ENCODE measurements at places on chromosomes 16 and 17. TPM values are rescaled to one million over a fixed set of nuclear protein-coding genes. Genes with fewer than 3 reads are reported as not detected.
A peak's percentile ranks its signal among the peaks of the same experiment; 100 is the strongest.

DOK4 gene
- 22.0 TPM for total RNA-seq

ABCC11 gene
- under 0.01 TPM for total RNA-seq

SRL gene
- total RNA-seq: under 0.01 TPM

NPIPA2 gene
- not detected for total RNA-seq

HOXB4 gene
- total RNA-seq: 1.9 TPM

NGFR gene
- 0.18 TPM for total RNA-seq

SLC5A10 gene
- total RNA-seq: not detected

SEPTIN1 gene
- not detected for total RNA-seq

PLLP gene
- total RNA-seq: not detected

NPTX1 gene
- 23.3 TPM for total RNA-seq

GRIN2C gene
- total RNA-seq: not detected

C16orf46 gene
- under 0.01 TPM for total RNA-seq

KRTAP1-1 gene
- total RNA-seq: 0.83 TPM

ACSM2B gene
- not detected for total RNA-seq

ARHGAP44 gene
- total RNA-seq: 1.1 TPM

DNA sequence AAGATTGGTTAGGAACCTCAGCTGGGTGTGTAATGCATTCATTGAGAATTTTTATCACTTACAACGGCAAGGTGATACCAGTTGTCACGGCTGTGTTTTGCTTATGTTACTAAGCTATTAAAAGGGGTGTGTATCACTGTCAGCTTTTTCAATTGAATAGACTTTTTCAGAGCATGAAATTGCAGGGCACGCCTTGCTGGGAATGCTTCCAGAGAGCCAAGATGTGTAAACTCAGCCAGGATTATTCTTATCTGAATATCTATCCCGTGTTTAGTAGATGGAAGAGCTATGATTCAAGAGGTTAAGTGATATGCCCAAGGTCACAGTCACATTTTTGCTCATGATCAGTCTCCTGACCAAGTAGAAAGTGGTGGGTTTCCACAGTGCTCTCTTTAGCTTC lies 6.6 kb upstream of the TEKT3 start:
- H3K27ac ChIP-seq: no peak overlapping the region
- peaks cover 5% of the 10 kb centered on the region for H3K4me1 ChIP-seq
- no peak overlapping the region for H3K4me3 ChIP-seq
- H3K36me3 ChIP-seq: no peaks in the 10 kb centered on the region
- peaks cover 5% of the 10 kb centered on the region for H3K27me3 ChIP-seq
- peak; percentile 34 for DNase-seq

DNA sequence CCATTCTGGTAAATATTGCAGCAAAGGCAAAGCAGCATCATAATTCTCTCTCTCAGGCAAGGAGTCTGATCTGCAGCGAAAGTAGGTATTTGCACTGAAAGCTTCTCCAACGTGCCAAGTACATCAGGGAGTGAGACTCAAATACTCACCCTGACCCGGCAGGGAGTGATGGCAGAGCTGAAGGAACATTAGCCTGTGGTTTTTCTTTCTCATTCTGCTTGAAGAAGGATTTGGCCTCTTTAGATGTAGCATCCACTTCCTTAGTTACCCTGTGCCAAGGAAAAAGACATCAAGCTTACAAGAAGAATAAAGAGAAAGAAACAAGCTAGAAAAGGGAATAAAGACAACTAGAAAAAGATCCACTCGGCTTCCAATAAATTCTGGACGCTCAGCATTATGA lies 38.4 kb downstream of the CFDP1 start:
- peaks cover 7% of the 10 kb centered on the region for H3K4me1 ChIP-seq
- no peaks in the 10 kb centered on the region for H3K27me3 ChIP-seq
- no peak overlapping the region for H3K27ac ChIP-seq
- H3K36me3 ChIP-seq: peaks cover 16% of the 10 kb centered on the region

GRCh38 chr16:1351215-1351581 lies 480 bp downstream of the TSR3 start:
- no peak for DNase-seq
- H3K27ac ChIP-seq: peak overlapping the region; percentile 56
- no peaks in the 10 kb centered on the region for H3K27me3 ChIP-seq
- H3K4me3 ChIP-seq: peak overlapping the region; percentile 82
- H3K36me3 ChIP-seq: peaks cover 25% of the 10 kb centered on the region
- H3K4me1 ChIP-seq: peaks cover 9% of the 10 kb centered on the region

GRCh38 chr17:42883802-42884558 lies 16.6 kb upstream of the G6PC1 start:
- no peak overlapping the region for H3K4me3 ChIP-seq
- H3K4me1 ChIP-seq: peaks cover 2% of the 10 kb centered on the region

GRCh38 chr17:29010586-29010985 lies 4.8 kb upstream of the SEZ6 start:
- no peaks in the 10 kb centered on the region for H3K36me3 ChIP-seq
- DNase-seq: no peak
- H3K27ac ChIP-seq: no peak overlapping the region
- H3K4me3 ChIP-seq: no peak overlapping the region
- peaks cover 74% of the 10 kb centered on the region for H3K27me3 ChIP-seq

- H3K36me3 ChIP-seq: no peaks in the 10 kb centered on the region
- no peak overlapping the region for H3K27ac ChIP-seq
- H3K4me1 ChIP-seq: no peaks in the 10 kb centered on the region
- no peak overlapping the region for H3K4me3 ChIP-seq
Observed at GRCh38 chr17:46875849-46876352, 24.5 kb downstream of the WNT9B start.

GRCh38 chr17:41733348-41734138 lies 900 bp downstream of the HAP1 start:
- no peak for DNase-seq
- peaks cover 69% of the 10 kb centered on the region for H3K27me3 ChIP-seq
- H3K4me3 ChIP-seq: peak overlapping the region; percentile 35
- H3K36me3 ChIP-seq: no peaks in the 10 kb centered on the region
- no peak overlapping the region for H3K27ac ChIP-seq

- no peak for DNase-seq
- H3K36me3 ChIP-seq: no peaks in the 10 kb centered on the region
- H3K4me3 ChIP-seq: no peak overlapping the region
- H3K4me1 ChIP-seq: no peaks in the 10 kb centered on the region
Observed at GRCh38 chr17:53792451-53792850, 30.3 kb upstream of the KIF2B start.

DNA sequence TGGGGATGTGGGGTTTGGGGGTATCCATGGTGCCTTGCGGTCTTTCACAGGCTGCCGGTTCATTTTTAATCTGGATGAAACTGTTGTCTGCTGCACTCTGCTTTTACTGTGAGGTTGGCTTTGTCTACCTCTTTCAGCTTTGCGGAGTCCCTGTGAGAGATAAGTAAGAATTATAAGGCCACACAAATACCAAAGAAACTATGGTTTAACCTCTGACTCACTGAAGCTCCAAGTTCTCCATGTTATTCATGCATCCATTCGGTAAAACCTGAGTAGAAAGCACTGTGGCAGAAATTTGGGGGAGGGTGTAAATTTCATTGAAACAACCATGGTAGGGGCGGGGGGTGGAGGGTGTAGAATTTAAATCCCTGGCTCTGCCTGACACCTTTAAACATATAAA lies 30.5 kb downstream of the KIAA0753 start:
- H3K4me1 ChIP-seq: no peaks in the 10 kb centered on the region
- DNase-seq: peak; percentile 11
- peaks cover 44% of the 10 kb centered on the region for H3K36me3 ChIP-seq
- no peaks in the 10 kb centered on the region for H3K27me3 ChIP-seq

- no peaks in the 10 kb centered on the region for H3K27me3 ChIP-seq
- no peak for DNase-seq
- no peaks in the 10 kb centered on the region for H3K4me1 ChIP-seq
- no peaks in the 10 kb centered on the region for H3K36me3 ChIP-seq
Observed at GRCh38 chr17:9279893-9280292, 258.6 kb downstream of the NTN1 start.

DNA sequence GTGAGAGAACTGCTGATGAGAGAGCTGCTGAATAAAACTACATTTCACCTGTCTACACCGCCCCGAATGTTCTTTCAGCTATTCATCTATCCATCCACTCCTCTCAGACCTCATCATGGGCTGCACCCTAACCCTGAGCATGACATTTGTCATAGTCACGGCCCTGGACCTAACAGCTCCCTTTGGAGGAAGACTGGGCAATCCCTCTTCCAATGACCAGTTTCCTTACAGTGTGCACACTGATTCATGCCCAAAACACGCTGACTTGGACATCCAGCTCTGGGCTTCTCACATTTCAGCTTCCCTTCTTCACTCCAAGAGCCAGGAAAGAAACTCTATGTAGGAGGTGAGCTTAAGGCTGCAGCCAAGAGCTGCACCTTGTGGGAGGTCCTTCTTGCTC lies 41.8 kb upstream of the ARL4D start:
- 0 out of 2 replicates have a peak overlapping the region, but pooled peaks have one; percentile 5 for H3K27ac ChIP-seq
- peak; percentile 96 for DNase-seq
- no peaks in the 10 kb centered on the region for H3K27me3 ChIP-seq
- no peak overlapping the region for H3K4me3 ChIP-seq

DNA sequence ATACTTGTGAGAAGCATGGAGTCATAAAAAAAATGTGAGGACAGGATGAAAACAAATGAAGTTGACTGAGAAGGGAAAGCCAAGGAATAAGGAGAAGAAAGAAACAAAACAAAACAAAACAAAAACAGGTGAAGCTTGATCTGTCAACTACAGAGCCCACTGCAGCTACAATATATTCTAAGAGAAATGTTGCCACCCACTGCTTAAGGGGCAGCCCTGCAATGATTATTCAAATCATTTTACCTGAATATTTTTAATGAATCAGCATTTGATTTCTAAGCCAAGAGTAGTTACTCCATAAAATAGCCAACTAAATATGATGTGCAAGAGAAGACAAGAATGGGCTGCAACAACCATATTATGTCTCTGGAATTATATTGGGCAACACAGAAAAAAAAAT lies 252.0 kb upstream of the KIF2B start:
- DNase-seq: no peak
- H3K4me3 ChIP-seq: no peak overlapping the region
- H3K36me3 ChIP-seq: no peaks in the 10 kb centered on the region

DNA sequence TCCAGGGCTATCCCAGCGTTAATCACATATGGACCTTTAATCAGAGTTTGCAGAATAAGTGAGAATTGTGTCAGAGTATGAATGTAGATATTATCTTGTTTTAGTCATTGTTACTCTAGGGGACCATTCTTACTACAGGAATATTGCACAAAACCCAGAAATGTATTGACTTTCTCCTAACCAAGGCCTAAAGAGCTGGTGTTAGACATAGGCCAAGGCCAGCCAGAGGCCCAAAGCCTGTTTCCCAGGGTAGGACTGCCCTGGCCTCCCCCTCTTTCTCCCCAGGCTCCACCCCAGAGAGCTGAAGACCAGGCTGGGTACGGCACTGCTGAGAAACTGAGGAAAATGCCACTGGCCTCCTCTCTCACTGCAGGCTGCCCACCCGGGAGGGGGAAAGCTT lies 41.9 kb upstream of the MEOX1 start:
- H3K27ac ChIP-seq: no peak overlapping the region
- no peak overlapping the region for H3K4me3 ChIP-seq
- H3K4me1 ChIP-seq: peaks cover 5% of the 10 kb centered on the region
- DNase-seq: no peak

DNA sequence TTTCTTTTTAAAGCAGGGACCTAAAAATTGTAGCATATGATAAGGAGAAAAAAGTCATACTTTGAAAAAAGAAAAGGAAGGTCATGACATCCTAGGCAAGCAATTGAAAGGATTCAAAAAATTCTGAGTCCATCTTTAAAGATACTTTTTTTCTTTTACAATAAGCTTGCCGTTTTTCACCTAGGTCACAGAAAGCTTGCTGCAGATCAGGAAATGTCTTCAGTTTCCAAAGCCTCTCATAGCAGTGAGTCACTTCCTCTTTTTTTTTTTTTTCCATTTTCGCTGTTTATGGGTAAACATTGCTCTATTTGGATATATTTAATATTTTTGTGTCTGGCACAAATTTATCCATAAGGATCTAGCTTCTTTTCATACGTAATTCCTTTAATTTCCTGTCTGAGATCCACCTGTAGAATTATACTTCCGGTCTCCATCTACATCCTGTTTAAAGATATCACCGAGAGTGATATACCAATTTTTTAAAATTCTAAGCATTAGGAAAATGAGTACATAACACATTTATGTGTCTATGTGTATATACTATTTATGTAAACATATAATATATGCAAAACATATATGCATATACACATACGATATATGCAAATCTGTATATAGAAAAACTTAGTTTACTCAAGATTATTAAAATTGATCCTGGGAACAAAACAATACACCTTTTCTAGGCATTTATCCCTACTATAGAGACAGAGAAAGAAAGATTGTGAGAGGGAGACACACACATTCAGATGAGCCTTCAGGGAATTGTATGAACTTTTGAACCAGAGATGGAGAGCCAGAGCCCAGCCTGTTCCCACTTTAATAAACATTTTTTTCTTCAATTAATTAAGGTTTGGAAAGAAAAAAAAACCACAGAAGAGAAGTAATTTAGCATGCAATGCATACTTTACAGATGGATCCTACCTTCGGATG lies 134.4 kb downstream of the SKAP1 start:
- H3K4me1 ChIP-seq: no peaks in the 10 kb centered on the region
- no peaks in the 10 kb centered on the region for H3K36me3 ChIP-seq
- no peak overlapping the region for H3K27ac ChIP-seq

DNA sequence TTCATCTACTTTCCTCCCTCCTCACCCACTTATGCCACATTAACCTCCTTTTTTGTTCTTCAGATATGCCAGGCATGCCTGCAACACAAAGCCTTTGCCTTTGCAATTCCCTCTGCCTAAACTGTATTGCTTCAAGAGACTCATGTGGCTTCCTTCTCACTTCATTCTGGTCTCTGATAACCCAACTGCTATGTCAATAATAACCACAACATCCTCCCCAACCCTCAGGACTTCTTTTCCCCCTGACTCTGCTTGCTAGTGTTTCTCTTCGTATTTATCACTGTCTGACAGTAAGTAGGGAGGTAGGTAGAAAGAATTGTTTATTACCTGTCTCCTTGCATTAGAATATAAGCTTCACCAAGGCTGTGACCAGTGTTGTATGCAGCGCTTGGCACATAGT lies 22.4 kb downstream of the RBL2 start:
- no peak overlapping the region for H3K4me3 ChIP-seq
- H3K4me1 ChIP-seq: no peaks in the 10 kb centered on the region
- H3K36me3 ChIP-seq: peaks cover 36% of the 10 kb centered on the region
- H3K27ac ChIP-seq: no peak overlapping the region
- DNase-seq: no peak
- no peaks in the 10 kb centered on the region for H3K27me3 ChIP-seq

- DNase-seq: no peak
- H3K27me3 ChIP-seq: no peaks in the 10 kb centered on the region
- H3K36me3 ChIP-seq: no peaks in the 10 kb centered on the region
- no peak overlapping the region for H3K27ac ChIP-seq
- peaks cover 11% of the 10 kb centered on the region for H3K4me1 ChIP-seq
Observed at GRCh38 chr17:6457688-6458459, 13.6 kb downstream of the PIMREG start.

Measured in IMR-90 (cell line).